H54 (cell line): ENCODE measurements at places on chromosomes 13 and 19.

DNA sequence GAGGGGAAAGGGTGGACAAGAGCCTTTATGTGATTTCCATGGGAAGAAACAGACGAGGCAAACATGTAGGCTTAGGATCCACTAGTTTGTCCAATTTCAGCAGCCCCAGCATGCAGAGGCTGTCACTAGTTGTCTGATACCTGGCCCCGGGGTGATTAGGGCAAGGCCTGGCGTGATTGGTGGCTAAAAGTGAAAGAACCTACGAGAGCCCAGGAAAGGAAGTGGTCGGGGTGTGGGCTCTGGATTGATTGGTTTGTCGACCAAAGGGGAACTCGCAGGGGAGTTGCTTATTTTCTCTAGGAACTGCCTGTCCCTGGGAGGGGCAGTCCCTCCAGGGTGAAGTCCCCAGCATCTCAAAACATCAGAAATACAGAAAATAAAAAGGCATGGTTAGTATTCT lies 64.2 kb upstream of the UQCRFS1 start:
- DNase-seq: peak; percentile 82

DNA sequence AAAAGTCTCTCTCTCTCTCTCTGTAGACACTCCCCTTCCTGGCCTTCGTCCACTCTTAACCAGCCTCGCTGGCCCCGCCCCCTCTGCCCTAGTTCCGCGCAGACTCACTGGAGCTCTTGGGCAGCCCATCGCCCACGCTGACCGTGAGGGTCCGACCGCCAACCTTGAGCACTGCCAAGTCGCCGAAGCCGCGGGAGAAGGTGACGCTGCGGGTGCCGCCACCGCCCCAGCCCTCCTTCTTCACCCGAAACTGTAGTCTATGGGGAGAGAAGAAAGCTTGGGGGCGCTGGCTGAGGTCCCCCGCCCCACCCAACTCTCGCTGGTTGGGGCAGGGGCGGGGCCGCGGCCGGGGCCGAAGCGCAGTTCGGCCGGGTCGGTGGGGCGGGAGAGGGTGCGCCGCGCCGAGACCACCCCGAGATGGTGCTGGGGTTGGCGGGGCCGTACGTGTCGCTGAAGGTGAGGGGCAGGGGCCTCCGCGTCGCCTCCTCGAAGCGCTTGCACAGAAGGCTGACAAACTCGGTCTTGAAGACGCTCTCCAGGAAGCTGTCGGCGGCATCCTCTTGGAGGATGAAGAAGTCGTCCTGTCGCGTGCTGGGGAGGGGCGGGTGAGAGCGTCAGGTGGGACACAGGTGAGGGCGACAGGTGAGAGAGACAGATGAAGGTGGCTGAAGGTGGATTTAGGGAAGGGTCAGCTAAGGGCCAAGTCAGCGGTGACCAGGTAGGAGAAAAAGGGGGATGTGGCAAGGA lies 12.6 kb upstream of the ZNF414 start:
- peak; percentile 75 for DNase-seq

DNA sequence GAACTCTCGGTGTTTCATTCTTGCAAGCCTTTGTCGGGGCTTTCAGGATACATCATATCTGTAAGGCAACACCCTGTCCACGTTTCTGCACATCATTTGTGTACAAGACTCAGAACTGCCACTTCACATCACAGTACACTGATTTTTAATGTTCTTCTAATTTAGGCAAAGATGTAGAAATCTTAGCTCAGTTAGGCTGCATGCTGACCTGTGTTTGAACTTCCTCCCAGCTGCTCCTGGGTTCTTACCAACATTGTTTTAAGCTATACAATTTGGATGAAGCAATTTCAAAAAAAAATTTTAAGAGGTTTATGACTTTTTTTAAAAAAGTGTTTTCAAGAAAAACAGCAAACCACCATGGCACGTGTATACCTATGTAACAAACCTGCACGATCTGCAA lies 1047.9 kb upstream of the SLC10A2 start:
- DNase-seq: no peak

DNA sequence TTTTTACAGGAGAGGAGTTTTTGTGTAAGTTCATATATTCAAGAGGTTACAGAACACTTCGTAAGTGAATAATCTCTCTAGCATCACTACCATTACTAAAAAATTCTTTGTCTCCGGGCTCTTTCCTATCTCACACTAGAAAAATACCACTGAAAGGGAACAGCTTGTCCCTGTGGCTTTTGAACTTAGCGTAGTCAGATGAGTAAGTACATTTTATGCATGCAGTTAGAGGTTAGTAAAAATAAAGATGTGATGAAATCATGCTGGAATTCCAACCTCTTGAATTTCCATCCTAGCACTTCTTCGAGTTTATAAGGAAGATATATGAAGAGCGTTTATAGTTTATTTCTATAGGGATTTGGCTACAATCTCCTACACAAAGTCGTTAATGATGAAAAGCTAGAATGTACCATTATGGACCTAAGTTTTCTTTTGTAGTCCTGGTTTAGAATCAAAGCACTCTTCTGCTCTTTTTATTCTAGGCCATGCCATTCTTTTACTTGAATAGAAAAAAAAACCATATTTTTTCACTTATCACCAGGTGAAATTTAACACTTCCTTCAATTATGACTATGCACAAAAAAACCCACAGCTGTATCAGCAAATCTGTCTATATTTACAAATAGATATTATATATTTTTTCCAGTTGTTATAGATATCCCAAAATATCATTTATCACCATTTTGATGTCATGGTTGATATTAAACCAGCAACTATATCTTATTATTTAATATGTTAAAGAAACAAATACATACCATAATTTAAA lies 139.9 kb upstream of the PCDH9 start:
- DNase-seq: no peak

- DNase-seq: no peak
Observed at GRCh38 chr13:40355126-40355724, 311.2 kb downstream of the FOXO1 start.

DNA sequence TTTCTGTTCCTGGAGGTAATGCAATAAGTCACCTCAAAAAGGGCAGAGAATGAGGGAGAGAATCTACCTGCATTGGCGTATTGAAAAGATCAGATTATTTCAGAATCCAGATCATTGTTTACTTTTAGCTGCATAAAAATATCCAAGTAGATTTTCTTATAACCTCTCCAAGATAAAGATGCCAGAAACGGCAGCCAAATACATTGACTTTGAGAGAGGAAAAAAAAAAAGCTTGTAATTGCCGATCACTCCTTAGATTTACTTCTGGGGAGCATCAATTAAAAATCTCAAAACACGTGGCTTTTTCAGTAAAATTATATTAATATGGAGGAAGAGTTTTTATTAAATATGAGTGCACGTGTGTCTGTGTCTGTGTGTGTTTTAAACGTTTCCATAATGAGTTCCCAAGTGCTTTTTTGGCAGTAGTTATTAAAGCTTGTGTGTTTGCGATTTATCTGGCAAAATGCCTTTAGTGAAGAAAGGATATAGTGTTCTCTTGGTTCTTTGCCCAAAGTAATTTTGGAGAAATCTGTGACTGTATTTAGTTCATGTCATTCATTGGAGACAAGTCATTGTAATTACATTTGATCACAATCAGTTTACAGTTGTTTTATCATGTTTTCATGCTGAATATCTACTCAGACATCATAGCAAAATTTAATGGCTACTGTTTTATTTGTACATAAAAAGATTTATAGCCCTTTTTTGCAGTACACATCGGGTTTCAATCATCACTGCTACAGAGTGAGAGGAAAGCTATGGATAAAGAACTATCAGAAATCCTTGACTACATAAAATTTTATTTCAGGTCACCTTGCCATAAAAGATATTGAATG lies 176.1 kb downstream of the TM9SF2 start:
- no peak for DNase-seq

DNA sequence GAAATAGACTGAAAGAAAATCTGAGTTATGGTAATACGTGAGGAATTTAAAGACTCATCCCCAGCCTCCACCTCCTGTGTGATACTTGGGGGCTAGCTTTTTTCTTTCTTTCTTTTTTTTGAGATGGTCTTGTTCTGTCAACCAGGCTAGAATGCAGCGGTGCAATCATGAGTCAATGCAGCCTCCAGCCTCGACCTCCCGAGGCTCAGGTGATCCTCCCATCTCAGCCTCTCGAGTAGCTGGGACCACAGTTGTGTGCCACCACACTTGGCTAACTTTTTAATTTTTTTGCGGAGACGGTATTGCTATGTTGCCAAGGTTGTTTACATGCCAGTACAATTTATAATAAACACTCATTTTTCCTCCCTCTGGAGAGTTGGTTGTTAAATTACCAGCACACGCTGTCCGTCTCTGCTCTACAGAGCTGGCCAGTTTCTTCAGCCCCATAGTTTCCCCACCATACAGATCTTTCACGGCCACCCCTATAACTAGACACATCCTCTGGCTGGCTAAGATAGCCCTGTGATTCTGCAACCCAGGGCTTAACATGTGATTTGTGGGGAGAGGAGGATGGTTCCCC lies 4.8 kb downstream of the TNFSF9 start:
- no peak for DNase-seq

- no peak for DNase-seq
Observed at GRCh38 chr13:23599083-23599925, 29.1 kb downstream of the TNFRSF19 start.

GRCh38 chr19:49374665-49375434 lies 11.2 kb downstream of the DKKL1 start:
- DNase-seq: no peak

DNA sequence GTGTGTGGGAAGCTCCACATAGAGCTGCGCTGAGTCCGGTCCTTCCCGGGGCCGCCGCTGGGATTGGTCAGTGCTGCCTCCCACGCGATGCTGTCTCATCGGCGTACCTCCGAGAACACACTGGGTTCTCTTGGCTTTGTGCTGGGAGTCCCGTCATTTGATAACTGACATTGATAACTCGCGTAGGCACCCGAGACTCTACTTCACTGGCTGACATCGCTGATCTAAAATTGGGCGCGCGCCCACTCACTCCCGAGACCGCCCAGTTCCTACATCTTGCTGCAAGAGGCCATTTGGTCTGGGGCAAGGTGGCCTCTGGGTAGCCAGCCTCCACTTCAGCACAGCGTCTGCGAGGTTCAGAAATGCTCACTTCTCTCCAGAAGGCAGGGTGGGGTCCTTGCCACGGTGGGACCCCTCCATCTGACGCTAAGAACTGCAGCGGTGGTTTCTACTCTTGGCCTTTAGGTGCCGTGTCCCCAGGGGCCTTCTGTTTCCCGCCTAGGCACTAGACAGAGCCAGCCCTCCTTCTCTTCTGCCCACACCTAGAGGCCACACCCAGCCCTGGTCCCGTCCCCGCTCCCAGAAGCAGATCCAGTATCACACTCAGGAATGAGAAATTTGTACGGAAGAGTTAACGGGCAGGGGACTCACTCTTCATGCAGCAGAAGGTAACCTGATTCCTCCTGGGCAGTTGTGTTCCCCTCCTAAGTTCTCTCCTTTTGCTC lies 40.7 kb upstream of the ATP11A start:
- no peak for DNase-seq

DNA sequence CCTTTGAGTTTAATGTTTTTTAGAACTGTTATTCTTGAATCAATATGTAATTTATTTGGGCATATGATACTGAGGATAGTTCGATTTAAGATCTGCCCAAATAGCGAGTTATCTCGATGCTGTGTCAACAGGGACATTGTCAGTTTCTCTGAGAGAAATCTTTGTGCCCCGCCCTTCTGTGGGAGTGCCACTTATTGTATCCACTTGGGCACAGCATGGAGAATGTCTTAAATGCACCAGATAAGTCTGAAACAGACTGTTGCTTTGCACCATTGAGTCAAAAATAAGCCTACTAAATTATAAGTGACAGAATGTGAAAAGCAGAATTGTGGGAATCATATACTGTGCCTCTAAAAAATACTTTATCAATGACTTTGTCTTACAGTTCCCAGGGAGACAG lies 45.6 kb downstream of the RNASEH2B start:
- no peak for DNase-seq

DNA sequence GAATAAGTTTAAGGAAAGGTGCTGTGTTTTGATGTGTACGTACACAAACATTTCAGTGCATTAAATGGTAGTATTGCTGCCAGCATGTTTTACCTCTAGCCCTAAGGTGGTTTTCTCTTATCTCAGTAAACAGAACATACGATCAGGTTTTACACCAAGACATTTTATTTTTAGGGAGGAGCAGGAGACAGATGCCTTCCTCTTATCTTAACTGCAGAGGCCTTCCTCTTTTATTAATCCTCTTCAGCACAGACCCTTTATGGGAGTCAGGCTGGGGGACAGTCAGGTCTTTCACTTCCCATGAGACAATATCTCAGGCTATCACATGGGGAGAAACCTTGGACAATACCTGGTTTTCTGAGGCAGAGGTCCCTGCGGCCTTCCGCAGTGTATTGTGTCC lies 14.9 kb upstream of the ZNF611 start:
- no peak for DNase-seq

DNA sequence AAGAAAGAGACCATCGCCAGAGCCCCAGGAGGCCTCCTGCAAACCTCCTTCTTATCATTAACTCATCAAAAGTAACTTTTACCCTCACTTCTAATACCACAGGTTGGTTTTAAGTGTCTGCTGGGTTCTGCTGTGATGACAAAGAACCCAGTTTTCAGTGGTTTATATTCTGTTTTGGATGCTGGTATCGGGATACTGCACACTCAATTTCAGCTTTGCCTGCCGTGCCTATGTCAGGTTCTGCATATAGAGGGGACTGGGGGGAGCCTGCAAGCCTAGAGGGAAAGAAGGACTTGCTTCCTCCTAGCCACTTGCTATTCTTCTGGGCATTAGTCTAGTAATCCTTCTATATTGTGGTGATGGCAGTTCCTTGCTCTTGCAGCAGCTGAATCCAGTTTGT lies 242.4 kb downstream of the KCNRG start:
- no peak for DNase-seq

- DNase-seq: no peak
Observed at GRCh38 chr13:22748866-22749577, 431.8 kb upstream of the SGCG start.

- DNase-seq: no peak
Observed at GRCh38 chr13:104595511-104595910, 1529.3 kb upstream of the SLC10A2 start.

DNA sequence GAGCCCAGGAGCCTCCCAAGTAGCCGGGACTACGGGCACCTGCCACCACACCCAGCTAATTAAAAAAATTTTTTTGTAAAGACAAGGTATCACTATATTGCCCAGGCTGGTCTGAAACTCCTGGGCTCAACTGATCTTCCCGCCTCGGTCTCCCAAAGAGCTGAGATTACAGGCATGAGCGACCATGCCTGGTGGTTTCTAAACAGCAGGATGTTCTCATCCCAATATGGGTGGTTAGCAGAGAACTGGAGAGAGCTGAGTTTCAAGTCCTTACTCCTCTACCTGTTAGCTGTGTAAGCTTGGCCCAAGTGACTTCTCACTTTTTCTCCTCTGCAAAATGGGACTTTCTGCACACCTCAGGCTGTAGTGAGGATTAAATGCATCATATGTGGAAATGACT lies 8.0 kb downstream of the TMEM91 start:
- DNase-seq: no peak

- DNase-seq: no peak
Observed at GRCh38 chr13:73777134-73777533, 357.1 kb downstream of the KLF12 start.
